ENCODE measurements at places on chromosomes 7 and 10. TPM values are rescaled to one million over a fixed set of nuclear protein-coding genes. Genes with fewer than 3 reads are reported as not detected.

The CASP7 gene
- 38.6 TPM for total RNA-seq

The CALHM3 gene
- total RNA-seq, result not detected

The HOXA7 gene
- total RNA-seq, result not detected

The GUSB gene
- total RNA-seq, result 49.9 TPM

The CCNY gene
- total RNA-seq, result 55.2 TPM

The ING3 gene
- 27.5 TPM for total RNA-seq

The MRLN gene
- total RNA-seq, result not detected

The ARID5B gene
- total RNA-seq, result 17.1 TPM

The DGKI gene
- total RNA-seq, result 1.8 TPM

The TEX36 gene
- total RNA-seq, result not detected

The GBX1 gene
- total RNA-seq, result not detected

- H3K4me3 ChIP-seq, result no peak overlapping the region
- no peak overlapping the region for H3K27ac ChIP-seq
- H3K4me1 ChIP-seq, result no peaks in the 10 kb centered on the region
- DNase-seq, result no peak
- peaks cover 15% of the 10 kb centered on the region for H3K36me3 ChIP-seq
Observed at GRCh38 chr10:13331646-13332045, 16.4 kb downstream of the SEPHS1 start.

DNA sequence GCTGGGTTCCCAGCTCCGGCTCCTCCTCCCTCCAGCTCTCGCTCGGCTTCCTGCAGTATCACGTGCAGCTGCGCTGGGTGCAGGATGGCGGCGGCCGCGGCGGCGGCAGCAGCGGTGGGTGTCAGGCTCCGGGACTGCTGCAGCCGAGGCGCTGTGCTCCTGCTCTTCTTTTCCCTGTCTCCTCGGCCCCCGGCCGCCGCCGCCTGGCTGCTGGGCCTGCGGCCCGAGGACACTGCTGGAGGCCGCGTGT lies at the start of gene CNNM1:
Gene CNNM1, plus strand, starts transcription at position 53 of the 250 bp plus-strand sequence. Its CDS starts 32 bp downstream, at position 85.
- DNase-seq, result peak; percentile 48
- H3K27ac ChIP-seq, result no peak within 1 kb of the TSS
- H3K4me1 ChIP-seq, result peaks cover 5% of the 10 kb centered on the region
- peaks cover 6% of the 10 kb centered on the region for H3K36me3 ChIP-seq
- H3K4me3 ChIP-seq, result peak within 1 kb of the TSS; percentile 65

DNA sequence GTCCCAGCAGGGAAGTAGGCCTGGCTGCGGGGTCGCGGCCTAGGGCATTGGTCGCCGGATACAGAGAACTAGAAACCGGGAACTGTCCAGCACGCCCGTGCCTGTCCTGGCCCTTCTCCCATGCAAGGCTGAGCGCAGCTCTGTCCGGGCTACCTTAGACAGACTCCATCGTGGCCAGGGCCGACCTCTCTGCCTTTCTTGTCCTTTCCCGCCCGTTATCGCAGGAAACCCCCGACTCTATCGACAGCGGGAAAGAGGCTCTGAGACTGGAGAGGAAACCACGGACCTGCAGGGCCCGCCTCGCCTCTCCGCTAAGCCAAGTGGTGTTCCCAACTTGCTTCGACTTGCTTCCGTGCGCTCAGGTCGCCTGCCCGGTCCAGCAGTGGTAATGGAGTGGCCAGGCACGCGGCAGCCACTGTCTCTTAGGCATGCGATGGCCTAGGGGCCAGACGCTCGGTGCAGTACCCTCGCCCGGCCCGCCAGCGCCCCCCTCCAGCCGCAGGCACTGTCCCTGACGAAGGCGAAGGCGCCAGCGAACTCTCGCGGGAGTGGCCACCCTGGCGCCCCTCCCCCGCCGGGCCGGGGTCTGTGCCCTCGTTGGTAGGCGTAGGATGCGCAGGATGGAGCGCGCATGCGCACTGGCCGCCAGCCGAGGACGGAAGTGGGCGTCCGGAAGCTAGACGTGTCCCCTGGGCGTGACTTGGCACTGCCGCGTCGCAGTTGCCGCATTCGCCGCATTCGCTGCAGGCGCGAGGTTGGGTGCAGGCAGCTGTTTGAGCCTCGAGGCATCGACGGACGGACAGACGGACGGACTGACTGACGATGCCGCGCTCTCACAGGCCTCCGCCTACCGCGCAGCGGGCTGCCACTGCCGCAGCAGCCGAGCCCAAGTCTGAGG lies 54.4 kb downstream of the MCMBP start:
- H3K4me1 ChIP-seq, result no peaks in the 10 kb centered on the region
- no peak overlapping the region for H3K27ac ChIP-seq
- no peaks in the 10 kb centered on the region for H3K27me3 ChIP-seq
- DNase-seq, result peak; percentile 16
- no peak overlapping the region for H3K4me3 ChIP-seq

DNA sequence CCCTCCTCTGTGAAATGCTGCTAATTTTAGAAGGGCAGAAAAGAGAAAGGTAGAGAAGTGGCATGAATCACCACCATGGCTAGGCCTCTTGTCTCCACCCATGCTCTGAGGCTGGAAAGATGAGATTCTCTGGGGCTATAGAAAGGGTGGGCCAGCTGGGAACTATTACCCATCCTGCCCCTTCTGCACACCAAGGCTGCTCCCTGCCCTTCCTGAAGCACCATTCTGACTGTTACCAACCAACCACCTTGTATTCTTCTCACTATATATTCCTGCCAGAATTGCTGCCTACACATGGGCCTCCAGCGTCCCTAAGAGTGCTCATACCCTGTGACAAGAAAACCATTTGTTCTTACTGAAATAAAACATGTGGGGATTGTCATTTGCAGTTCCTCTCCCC lies 11.4 kb upstream of the DLX6 start:
- H3K4me3 ChIP-seq, result no peak overlapping the region
- peaks cover 96% of the 10 kb centered on the region for H3K27me3 ChIP-seq
- H3K36me3 ChIP-seq, result peaks cover 8% of the 10 kb centered on the region
- H3K27ac ChIP-seq, result no peak overlapping the region
- no peak for DNase-seq
- peaks cover 13% of the 10 kb centered on the region for H3K4me1 ChIP-seq

GRCh38 chr10:108591417-108591816 lies 1331.9 kb downstream of the XPNPEP1 start:
- H3K27me3 ChIP-seq, result no peaks in the 10 kb centered on the region
- no peak overlapping the region for H3K27ac ChIP-seq
- no peaks in the 10 kb centered on the region for H3K4me1 ChIP-seq
- no peak overlapping the region for H3K4me3 ChIP-seq
- H3K36me3 ChIP-seq, result no peaks in the 10 kb centered on the region
- no peak for DNase-seq

GRCh38 chr10:132420981-132421846 lies 24.2 kb downstream of the PWWP2B start:
- no peak overlapping the region for H3K4me3 ChIP-seq
- no peak for DNase-seq
- no peaks in the 10 kb centered on the region for H3K27me3 ChIP-seq

GRCh38 chr7:981793-982510 lies 1.0 kb upstream of the CYP2W1 start:
- no peak overlapping the region for H3K27ac ChIP-seq
- H3K36me3 ChIP-seq, result no peaks in the 10 kb centered on the region
- no peak overlapping the region for H3K4me3 ChIP-seq
- DNase-seq, result no peak
- peaks cover 9% of the 10 kb centered on the region for H3K27me3 ChIP-seq
- H3K4me1 ChIP-seq, result no peaks in the 10 kb centered on the region

- no peak overlapping the region for H3K4me3 ChIP-seq
- H3K4me1 ChIP-seq, result no peaks in the 10 kb centered on the region
- DNase-seq, result no peak
- H3K36me3 ChIP-seq, result no peaks in the 10 kb centered on the region
Observed at GRCh38 chr10:14311206-14311957, 19.3 kb downstream of the FRMD4A start.

DNA sequence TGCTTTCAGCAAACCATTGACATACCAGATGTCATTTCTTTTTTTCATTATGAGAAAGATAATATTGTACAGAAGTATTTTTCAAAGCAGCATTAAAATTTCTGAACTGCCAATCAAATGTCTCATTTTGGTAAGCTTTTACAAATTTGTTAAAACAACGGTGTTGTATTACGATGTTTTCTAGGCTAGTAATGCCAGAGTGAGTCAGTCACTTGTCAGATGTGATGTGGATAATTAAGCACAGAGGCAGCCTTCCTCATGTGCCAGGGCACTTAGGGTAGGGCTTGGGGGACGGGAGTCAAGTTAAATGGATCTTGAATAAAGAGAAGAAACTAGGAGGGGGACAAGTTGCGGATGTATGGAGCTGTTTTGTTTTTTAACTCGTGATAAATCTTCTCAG lies 10.1 kb downstream of the PSTK start:
- peaks cover 10% of the 10 kb centered on the region for H3K36me3 ChIP-seq
- peaks cover 8% of the 10 kb centered on the region for H3K4me1 ChIP-seq
- no peak overlapping the region for H3K4me3 ChIP-seq
- DNase-seq, result no peak
- peak overlapping the region; percentile 57 for H3K27ac ChIP-seq

- no peaks in the 10 kb centered on the region for H3K4me1 ChIP-seq
- no peak overlapping the region for H3K4me3 ChIP-seq
- peaks cover 54% of the 10 kb centered on the region for H3K27me3 ChIP-seq
- no peak for DNase-seq
Observed at GRCh38 chr10:100628061-100628460, 92.3 kb downstream of the HIF1AN start.

DNA sequence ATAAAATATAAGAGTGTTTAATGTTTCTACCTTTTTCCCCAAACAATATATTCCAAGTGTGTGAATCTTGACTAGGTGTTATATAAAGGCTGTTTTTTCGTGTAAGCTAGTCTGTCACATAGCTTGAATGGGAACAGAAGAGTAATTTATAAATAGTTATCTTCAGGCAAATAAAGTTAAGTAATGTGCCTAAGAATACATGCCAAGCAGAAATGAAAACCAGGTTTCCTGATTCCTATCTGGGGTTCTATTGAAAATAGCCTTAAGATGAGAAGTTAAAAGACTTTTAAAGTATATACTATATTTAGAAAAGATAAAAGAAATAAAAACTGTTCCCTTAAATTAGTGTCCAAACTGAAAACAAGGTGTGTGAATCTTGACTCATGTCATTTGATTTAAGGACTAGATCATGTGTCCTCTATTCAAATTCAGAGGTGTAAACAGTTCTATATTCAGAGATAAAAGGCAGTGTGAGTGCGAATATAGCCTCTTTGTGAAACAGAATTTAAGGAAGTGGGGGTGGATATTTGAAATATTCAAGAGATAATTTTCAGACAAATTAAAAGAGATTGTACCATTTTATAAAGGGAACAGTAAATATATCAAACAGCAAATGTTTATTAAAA lies 247.5 kb downstream of the THSD7A start:
- H3K4me1 ChIP-seq, result no peaks in the 10 kb centered on the region
- H3K27me3 ChIP-seq, result peaks cover 4% of the 10 kb centered on the region
- H3K27ac ChIP-seq, result no peak overlapping the region
- no peaks in the 10 kb centered on the region for H3K36me3 ChIP-seq

DNA sequence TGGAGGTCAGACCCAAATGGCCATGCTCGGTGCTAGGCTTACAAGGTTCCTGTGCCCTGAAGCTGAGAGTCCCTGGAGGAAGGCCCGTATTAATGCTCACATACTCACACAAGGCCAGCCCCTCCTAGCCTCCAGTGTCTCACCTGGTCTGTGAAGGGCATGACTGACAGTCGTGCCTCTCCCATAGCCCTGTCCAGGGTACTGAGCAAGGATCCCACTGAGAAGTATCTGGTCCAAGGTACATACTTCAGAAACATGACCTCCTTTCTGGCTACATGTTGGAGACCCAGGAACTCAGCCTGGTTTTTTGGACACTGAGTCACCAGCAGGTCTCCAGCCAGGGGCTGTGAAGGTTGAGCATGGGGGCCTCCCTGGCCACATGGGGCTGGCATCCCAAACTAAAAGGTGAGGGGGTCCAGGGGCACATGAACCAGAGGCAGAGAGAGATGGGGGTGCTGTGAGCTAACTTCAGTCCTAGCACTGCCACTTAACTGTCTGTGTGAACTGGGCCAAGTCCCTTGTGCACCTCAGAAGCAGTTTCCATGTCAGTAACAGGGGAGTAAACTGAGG lies 17.6 kb upstream of the RASGEF1A start:
- peaks cover 2% of the 10 kb centered on the region for H3K27me3 ChIP-seq
- no peak for DNase-seq
- no peak overlapping the region for H3K4me3 ChIP-seq
- no peak overlapping the region for H3K27ac ChIP-seq
- no peaks in the 10 kb centered on the region for H3K36me3 ChIP-seq
- H3K4me1 ChIP-seq, result peaks cover 14% of the 10 kb centered on the region

DNA sequence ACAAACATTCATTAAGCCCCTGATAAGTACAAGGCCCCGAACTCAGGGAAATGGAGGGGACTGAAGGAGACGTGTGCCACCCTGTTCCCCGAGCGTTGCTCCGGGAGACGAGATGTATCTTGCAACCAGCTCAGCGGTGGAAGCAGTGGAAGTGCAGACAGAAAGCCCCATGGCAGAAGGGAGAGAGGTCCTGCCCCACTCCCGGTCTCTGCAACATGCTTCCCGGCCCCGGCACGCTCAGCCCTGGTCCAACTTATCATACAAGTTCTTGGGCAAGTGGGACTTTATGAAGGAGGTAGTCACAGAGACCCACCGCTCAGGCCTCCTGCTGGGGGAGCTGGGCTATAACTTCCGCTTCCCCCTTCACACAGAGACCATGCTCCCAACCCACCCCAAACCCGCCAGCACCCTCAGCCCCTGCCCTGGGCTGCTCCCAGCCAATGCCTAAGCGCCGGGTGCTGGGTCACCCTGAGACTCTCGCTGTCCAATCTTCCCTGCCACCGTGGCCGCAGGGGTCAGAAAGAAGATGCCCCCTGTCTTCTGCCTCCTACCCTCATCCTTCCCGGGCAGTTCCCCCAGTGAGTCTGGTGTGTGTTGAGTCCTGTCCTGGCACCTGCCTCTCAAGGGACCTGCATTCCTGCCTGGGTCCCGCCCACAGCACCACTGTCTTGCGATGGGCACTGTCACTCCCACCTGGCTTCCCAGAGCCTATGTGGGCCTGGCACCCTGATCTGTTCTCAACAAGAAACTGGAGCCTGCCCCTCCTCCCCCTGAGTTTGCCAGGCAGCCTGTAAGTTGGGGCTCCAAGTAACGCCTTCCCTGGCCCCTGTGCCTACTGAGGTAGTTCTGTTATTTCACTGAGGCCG lies 157.7 kb downstream of the PRKAG2 start:
- H3K27me3 ChIP-seq, result no peaks in the 10 kb centered on the region
- H3K4me3 ChIP-seq, result no peak overlapping the region
- DNase-seq, result no peak
- no peaks in the 10 kb centered on the region for H3K4me1 ChIP-seq

GRCh38 chr7:113394856-113395255 lies 276.5 kb upstream of the SMIM30 start:
- H3K36me3 ChIP-seq, result no peaks in the 10 kb centered on the region
- H3K27ac ChIP-seq, result no peak overlapping the region
- H3K4me3 ChIP-seq, result no peak overlapping the region
- H3K27me3 ChIP-seq, result peaks cover 4% of the 10 kb centered on the region

DNA sequence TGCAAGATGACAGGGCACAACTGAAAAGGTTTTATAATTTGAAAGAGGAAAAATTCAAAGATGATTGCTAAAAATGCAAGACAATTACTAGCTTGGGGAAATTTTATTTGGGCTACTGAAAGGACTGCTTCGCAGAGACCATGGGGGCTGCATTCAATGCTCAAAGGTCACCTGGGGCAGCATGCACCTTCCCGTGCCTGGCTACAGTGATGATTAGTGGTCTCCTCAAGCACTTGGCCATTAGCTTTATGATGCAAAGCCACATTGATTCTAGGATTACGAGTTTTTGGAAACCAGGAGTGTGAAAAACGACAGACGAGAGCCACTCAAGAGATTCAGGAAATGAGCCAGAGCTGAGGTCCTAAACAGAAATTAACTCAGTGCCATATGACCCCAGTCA lies 764.6 kb downstream of the PHTF2 start:
- no peak overlapping the region for H3K27ac ChIP-seq
- no peaks in the 10 kb centered on the region for H3K4me1 ChIP-seq
- no peaks in the 10 kb centered on the region for H3K27me3 ChIP-seq

GRCh38 chr7:143046426-143046851 lies 5.7 kb upstream of the OR6V1 start:
- no peaks in the 10 kb centered on the region for H3K36me3 ChIP-seq
- H3K4me3 ChIP-seq, result no peak overlapping the region
- H3K27me3 ChIP-seq, result no peaks in the 10 kb centered on the region
- peaks cover 2% of the 10 kb centered on the region for H3K4me1 ChIP-seq

Measured in activated naive CD8-positive, alpha-beta T cell treated with anti-CD3 and anti-CD28 coated beads for 36 hours (primary cell).